ENCODE measurements at places on chromosomes 16 and 17.

DNA sequence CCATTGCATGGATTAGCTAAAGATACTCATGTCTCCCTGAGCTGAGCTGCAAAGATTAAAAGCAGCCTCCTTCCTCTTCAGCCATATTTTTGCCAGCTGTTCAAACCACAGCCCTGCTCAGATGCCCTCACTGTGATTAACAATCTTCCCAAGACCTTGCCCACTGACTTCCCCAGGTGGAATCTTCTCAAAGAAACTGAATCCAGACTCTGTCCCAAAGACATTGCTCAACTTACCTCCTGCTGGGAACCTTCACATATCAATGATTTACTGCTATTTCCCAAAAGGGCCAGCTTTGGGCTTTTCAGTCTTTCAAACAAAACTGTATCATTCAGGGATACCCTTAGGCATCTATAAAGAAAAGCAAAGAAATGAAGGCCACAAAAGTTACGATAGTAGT is 9.2 kb downstream of the C17orf67 start:
- peaks cover 3% of the 10 kb centered on the region for H3K36me3 ChIP-seq
- H3K4me3 ChIP-seq = no peak overlapping the region
- no peaks in the 10 kb centered on the region for H3K4me1 ChIP-seq
- no peak for DNase-seq
- H3K27me3 ChIP-seq = no peaks in the 10 kb centered on the region

GRCh38 chr17:57628421-57628820 is 116.7 kb downstream of the CCDC182 start:
- peaks cover 29% of the 10 kb centered on the region for H3K36me3 ChIP-seq
- H3K27me3 ChIP-seq = no peaks in the 10 kb centered on the region
- H3K4me3 ChIP-seq = no peak overlapping the region
- peaks cover 32% of the 10 kb centered on the region for H3K4me1 ChIP-seq

GRCh38 chr16:70523743-70524398 is at the start of gene SF3B3:
Gene SF3B3, plus strand, starts transcription at chr16:70523816. Its CDS starts 2,841 bp downstream, at chr16:70526657.
- no peaks in the 10 kb centered on the region for H3K27me3 ChIP-seq
- peak within 1 kb of the TSS; percentile 99 for H3K27ac ChIP-seq
- H3K36me3 ChIP-seq = peaks cover 57% of the 10 kb centered on the region
- DNase-seq = peak; percentile 76
- H3K4me1 ChIP-seq = peaks cover 61% of the 10 kb centered on the region

DNA sequence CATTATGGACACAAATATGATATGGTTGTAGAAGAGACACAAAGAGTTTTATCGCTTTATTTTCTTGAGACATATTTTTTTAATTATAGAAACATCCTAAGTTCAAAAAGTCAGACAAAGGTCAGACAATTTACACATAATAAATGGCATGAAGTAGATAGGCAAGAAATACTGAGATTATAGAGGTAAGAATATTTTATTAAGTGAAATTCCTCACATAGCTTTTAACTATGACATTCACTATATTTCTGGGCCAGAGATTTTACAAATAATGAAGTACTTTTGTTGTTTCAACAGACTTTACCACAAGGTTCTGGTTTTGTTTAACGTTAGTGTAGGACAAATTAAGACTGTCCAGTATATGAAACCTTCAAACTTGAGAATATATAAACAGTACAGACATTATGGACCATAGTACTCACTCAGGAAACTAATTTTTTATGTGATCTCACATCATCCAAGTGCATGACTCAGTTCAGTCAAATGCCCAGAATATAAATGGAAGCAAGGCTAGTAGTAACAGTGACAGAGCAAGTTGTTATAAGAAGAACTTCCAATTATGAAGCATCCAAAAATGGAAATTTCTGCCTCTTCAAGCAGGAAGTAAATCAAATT is 394.8 kb downstream of the KCNJ2 start:
- H3K36me3 ChIP-seq = peaks cover 2% of the 10 kb centered on the region
- no peaks in the 10 kb centered on the region for H3K27me3 ChIP-seq
- no peak overlapping the region for H3K4me3 ChIP-seq
- no peak for DNase-seq
- no peaks in the 10 kb centered on the region for H3K4me1 ChIP-seq

GRCh38 chr16:87017371-87018012 is 299.7 kb downstream of the C16orf95 start:
- no peaks in the 10 kb centered on the region for H3K4me1 ChIP-seq
- DNase-seq = no peak
- H3K4me3 ChIP-seq = no peak overlapping the region
- no peak overlapping the region for H3K27ac ChIP-seq
- peaks cover 24% of the 10 kb centered on the region for H3K27me3 ChIP-seq
- H3K36me3 ChIP-seq = no peaks in the 10 kb centered on the region

- peak overlapping the region; percentile 95 for H3K27ac ChIP-seq
- peaks cover 4% of the 10 kb centered on the region for H3K36me3 ChIP-seq
- peak overlapping the region; percentile 72 for H3K4me3 ChIP-seq
- H3K4me1 ChIP-seq = peaks cover 31% of the 10 kb centered on the region
- no peaks in the 10 kb centered on the region for H3K27me3 ChIP-seq
- DNase-seq = no peak
Observed at GRCh38 chr16:85056211-85056748, 28.7 kb downstream of the KIAA0513 start.

DNA sequence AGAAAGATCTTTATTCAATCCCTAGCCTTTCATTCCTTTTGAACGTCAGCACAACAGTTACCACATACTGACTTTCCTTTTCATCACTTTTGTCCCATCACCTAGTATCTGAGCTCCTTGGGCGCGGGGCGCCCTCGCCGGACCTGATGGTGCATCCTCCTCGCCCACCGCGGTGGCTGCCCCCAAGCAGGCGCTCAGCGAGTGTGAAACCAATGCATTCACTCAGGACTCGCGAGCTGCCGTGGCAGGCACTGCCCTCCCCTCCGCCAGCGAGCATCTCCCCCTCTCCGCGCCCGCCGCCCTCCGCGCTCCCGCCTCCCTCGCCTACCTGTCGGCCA is 756 bp downstream of the KLHL11 start:
- peaks cover 22% of the 10 kb centered on the region for H3K36me3 ChIP-seq
- no peak overlapping the region for H3K27ac ChIP-seq
- no peaks in the 10 kb centered on the region for H3K27me3 ChIP-seq
- DNase-seq = no peak
- H3K4me3 ChIP-seq = no peak overlapping the region
- peaks cover 19% of the 10 kb centered on the region for H3K4me1 ChIP-seq

DNA sequence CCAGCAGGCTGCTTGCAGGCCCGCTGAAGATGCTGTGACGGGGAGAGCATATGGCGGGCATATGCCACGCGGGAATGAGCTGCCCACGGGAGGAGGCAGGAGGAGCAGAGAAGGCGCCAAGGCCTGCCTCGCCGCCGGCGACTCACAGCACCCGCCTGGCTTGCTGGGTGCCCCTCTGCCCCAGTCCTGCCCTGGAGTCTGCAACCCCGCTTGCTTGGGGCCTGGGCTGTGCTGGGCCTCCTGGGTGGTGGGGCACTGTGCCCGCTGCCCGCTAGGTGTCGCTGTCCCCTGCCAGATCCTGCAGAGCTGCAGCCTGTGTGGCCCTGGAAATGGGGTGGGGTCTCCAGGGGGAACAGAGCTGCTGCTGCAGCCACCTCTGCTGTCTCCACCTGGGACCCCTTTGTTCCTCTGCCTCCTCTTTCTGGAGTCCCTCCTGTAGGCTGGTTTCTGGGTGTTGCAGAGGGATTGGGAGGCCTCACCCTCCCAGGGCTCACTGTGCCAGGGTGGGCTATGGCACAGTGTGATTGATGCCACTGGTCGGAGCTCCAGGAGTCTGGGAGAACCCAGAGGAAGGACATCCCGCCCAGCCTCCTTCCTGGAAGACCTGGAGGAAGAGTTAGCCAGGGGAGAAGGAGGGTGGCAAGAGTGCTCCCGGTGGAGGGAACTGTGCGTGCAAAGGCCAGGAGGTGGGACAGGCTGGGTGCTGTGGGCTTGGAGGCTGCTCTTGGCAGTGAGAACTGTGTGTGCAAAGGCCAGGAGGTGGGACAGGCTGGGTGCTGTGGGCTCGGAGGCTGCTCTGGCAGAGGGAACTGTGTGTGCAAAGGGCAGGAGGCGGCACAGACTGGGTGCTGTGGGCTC is 141.0 kb upstream of the CIBAR2 start:
- no peaks in the 10 kb centered on the region for H3K4me1 ChIP-seq
- no peak overlapping the region for H3K27ac ChIP-seq
- peak; percentile 48 for DNase-seq
- H3K36me3 ChIP-seq = no peaks in the 10 kb centered on the region

- H3K27ac ChIP-seq = no peak overlapping the region
- H3K4me1 ChIP-seq = peaks cover 70% of the 10 kb centered on the region
- peak overlapping the region; percentile 83 for H3K4me3 ChIP-seq
Observed at GRCh38 chr17:30381340-30381659, 2.6 kb downstream of the CPD start.

GRCh38 chr17:41975099-41976083 is 8.8 kb downstream of the CNP start:
- H3K27ac ChIP-seq = no peak overlapping the region
- no peaks in the 10 kb centered on the region for H3K27me3 ChIP-seq
- H3K4me3 ChIP-seq = no peak overlapping the region
- no peak for DNase-seq

- no peak overlapping the region for H3K4me3 ChIP-seq
- DNase-seq = no peak
- H3K27me3 ChIP-seq = no peaks in the 10 kb centered on the region
- no peaks in the 10 kb centered on the region for H3K36me3 ChIP-seq
Observed at GRCh38 chr16:35365675-35366074, 1906.3 kb downstream of the TP53TG3F start.

- no peaks in the 10 kb centered on the region for H3K36me3 ChIP-seq
- H3K4me3 ChIP-seq = no peak overlapping the region
- no peaks in the 10 kb centered on the region for H3K4me1 ChIP-seq
- H3K27ac ChIP-seq = no peak overlapping the region
- peaks cover 62% of the 10 kb centered on the region for H3K27me3 ChIP-seq
Observed at GRCh38 chr17:33811004-33811760, 443.9 kb upstream of the CCL2 start.

- no peaks in the 10 kb centered on the region for H3K36me3 ChIP-seq
- H3K27ac ChIP-seq = no peak overlapping the region
- no peak for DNase-seq
- H3K4me1 ChIP-seq = no peaks in the 10 kb centered on the region
- H3K27me3 ChIP-seq = peaks cover 28% of the 10 kb centered on the region
- no peak overlapping the region for H3K4me3 ChIP-seq
Observed at GRCh38 chr16:49600536-49600935, 226.9 kb downstream of the C16orf78 start.
